ENCODE measurements at places on chromosomes 12 and 14.

GRCh38 chr12:48810903-48811431, 7.3 kb upstream of the CACNB3 start:
- no peak for DNase-seq

GRCh38 chr12:71665090-71665463, 976 bp downstream of the THAP2 start:
- no peak for DNase-seq

DNA sequence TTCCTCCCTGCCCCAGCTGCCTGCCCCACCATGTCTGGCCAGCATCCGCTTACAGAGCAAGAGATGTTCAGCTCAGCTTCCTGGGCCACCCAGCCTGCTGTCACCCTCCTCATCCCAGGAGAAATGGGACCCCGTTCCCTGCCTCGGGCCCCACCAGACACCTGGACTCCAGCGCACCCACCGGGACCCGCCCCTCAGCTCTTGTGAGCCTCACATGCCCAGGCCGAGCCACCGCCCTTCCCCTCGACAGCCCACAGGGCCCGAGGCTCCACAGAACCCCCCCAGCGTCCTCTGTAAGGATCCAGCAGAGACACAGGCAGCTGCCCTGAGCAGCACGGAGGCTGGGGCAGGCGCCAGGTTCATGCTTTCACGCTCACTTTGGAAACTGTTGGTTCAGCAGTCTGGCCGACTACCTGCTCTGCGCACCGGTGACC, 18.4 kb upstream of the C14orf180 start:
- DNase-seq = no peak

- DNase-seq = no peak
These were observed 376.5 kb downstream of the ETNK1 start for GRCh38 chr12:23001487-23001886.

- no peak for DNase-seq
These were observed 69.7 kb upstream of the CCND2 start for GRCh38 chr12:4203772-4204376.

DNA sequence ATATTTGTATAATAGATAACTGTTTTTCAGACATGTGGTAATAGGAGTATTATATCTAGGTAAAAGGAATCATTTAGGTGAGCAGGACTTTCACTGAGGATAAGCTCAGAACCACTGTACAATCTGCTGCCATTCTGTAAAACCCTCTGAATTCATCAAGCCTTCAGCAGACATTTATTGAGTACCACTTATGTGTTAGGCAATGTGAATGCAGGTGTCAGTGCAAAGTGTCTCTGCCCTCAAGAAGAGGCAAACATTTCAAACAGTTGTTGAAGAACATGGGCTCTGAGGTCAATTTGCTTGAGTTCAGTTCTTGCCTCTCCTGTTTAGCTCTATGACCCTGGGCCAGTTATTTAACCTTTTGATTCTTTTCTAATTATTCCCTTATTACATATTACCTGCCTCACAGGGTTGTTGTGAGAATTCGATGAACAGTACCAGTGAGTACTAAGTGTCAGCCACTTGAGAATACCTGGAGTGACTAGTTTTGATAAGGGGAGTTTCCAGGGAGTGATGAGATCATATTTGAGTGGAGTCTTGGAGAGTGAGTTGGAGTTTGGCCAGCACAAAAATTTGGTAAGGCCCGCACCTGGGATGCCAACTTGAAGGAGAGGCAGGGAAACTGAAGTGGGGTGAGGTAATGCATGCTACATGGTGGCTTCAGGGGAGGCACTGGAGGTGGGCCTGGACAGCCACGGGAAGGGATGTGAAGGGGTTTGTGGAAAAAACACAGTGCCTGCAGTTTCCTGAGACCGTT, 33.7 kb downstream of the RASSF8 start:
- no peak for DNase-seq

DNA sequence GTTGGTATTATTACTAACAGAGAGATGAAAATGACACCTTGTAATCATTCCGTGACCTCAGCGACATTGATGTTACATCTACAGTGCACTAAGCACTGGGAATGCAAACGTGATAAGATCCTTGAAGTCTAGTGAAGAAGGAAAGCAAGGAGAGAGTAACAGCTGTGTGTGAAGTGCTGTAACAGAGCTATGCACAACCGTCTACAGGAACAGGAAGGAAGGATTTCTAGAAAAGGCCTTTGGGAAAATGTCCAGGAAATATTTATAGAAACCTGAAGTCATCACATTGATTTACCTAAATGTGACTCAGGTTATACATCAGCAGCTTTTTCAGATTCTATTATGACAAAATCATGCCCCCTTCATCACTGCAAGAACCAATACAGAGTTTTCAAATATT, 304.2 kb upstream of the AMIGO2 start:
- no peak for DNase-seq

DNA sequence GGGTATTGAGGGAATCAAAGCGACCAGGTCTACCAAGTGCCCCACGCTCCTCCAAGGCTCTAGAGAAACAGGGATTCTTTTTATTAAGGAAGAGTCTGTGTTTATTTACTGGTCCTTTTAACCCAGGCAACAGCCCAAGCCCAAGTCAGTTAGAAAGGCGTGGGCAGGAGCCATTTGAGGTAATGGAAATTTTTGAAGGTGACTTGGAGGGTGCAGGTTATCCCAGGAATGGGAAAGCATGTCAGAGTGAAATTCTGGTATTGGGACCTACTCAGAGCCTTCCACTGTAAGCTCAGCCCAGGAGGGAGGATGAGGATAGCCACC, 2.9 kb downstream of the SLC6A12 start:
- no peak for DNase-seq

GRCh38 chr12:21906919-21907493, 34.2 kb downstream of the ABCC9 start:
- no peak for DNase-seq

DNA sequence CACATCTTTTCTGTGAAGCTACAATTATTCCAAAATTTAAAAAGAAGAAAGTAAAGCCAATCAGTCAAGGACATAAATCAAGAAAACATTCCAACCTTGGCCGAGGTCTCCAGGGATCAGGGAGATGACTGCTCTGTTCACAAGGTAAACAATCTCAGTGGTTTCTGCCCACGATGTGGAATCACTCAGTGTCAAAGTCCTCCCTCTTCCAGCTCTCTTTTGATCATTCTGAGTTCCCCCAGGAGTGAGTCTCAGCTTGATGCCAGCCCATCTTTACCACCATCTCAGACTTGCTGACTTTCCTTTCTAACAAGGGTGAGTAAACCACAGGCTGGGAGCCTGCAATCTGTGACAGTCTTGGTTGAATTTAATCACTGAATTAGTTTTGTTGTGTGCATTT, 4.8 kb upstream of the SERPINA9 start:
- no peak for DNase-seq

DNA sequence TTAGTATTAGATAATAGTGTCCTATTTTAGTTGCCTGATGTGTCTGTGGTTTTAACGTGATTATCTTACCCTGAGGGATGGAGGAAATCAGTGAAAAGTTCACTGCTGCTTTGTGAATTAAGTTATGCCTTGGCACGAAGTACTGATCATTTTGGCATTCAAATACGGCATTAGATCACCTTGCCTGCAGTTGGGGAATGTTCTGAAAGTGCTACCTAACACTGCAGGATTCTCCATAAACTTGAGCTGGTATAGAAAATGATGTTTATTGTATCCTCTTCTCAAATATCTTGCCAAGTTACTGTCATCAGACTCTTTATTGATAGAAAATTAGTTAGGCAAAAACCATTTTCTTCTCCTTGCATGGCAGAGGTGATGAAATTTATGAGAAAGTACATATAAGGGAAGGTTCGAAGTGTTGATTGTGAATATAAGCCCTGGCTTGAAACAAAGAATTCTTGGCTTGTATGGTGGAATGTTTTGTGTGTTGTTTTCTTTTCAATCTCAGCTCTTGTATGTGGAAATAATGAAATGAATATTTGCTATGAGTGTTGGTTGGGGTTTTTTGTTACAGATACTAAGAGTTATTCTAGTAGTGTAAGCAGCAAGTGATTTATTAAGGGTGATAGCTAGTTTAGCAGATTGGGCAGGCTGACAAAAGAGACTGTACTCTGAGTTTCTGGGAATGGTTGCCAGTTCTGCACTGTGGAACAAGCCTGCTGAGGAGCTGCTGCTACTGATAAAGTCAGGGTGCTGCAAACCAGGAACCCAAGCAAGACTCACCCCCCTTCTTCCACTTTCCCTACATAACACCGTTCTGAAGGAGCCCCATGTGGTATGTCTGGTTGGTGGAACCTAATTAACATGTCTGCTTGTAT, 448.3 kb downstream of the PCNX1 start:
- DNase-seq = no peak

DNA sequence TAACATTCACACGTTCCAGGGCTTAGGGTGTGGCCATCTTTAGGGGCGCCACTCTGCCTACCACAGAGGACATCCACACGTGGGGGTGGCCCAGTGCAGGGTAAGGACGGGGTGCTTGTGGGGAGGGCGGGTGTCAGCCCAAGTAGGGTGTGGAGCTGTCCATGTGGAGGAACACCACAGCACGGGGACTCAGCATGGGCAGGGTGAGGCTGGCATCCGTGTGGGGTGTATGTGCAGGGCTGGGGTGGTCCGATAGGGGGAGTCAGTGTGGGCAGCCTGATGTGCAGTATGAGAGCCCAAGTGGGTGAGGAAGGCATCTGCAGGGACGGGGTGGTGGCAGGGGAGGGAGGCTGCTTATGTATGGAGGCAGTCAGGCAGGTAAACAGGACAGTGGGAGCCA, 17.7 kb downstream of the PSMC1 start:
- DNase-seq = no peak

- DNase-seq = no peak
These were observed 1345.6 kb downstream of the FSCB start for GRCh38 chr14:43161477-43161876.

DNA sequence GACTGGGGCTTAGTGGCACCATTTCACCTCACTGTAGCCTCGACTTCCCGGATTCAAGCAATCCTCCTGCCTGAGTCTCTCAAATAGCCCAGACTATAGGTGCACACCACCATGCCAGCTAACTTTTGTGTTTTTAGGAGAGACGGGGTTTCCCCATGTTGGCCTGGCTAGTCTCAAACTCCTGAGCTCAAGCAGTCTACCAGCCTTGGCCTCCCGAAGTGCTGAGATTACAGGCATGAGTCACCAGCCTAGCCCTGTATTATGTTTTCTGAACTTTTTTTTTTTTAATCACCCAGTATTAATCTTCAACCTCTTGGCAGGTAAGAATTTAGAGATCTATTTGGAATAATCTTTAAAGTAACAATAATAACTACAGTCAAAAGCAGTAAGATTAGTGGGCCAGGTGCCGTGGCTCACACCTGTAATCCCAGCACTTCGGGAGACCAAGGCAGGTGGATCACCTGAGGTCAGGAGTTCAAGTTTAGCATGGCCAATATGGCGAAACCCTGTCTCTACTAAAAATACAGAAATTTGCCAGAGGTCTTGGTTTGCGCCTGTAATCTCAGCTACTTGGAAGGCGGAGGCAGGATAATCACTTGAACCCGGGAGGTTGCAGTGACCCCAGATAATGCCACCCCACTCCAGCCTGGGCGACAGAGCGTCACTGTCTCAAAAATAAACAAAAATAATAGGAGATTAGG, 8.6 kb downstream of the NANOG start:
- no peak for DNase-seq

- no peak for DNase-seq
These were observed at the start of gene LRCOL1 for GRCh38 chr12:132610051-132610759. Gene LRCOL1, minus strand, starts transcription at chr12:132610582. Its CDS starts 4,331 bp downstream, at chr12:132606251.

- DNase-seq = no peak
These were observed 59.0 kb downstream of the NTN4 start for GRCh38 chr12:95731519-95731958.

- DNase-seq = no peak
These were observed 42.6 kb downstream of the FRS2 start for GRCh38 chr12:69512820-69513219.

DNA sequence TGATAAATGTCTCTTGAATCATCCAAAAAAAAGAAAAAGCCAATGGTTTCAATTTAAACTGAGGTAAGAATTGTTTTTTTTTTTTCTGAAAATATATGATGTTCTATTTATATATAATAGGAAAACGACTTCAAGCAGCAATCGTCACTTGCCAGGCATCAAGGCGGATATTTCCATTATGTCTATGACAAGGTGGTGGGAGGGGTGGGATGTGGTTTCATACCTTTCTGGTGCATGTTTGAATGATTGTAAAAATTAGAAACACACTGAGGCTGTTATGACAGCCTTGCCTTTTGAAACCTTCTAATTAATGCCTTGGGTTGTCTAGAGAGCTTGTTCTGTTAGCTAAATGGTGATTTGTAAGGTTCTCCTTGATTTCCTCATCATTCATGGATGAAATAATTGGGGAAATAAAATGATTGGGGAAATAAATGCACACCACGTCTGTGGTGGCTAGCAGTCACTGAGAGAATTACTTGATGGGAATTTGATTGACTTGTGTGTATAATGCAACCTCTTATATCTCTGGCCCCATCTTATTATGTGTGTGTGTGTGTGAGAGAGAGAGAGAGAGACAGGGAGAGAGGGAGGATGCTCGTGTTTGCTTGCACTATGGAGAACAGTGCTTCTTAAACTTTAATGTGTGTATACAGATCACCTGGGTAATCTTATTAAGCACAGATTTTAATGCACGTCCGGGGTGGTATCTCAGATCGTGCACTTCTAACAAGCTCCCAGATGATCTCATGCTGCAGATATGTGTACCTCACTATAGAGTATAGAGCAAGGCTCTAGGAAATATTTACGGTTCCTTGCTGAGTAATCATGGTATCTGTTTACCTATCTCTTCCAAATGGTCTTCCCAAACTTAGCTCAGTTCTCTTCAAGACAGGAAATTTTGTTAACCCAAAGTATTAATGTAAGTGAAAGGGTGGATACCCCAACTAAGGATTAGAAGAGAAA, 502.6 kb downstream of the DIO2 start:
- no peak for DNase-seq

DNA sequence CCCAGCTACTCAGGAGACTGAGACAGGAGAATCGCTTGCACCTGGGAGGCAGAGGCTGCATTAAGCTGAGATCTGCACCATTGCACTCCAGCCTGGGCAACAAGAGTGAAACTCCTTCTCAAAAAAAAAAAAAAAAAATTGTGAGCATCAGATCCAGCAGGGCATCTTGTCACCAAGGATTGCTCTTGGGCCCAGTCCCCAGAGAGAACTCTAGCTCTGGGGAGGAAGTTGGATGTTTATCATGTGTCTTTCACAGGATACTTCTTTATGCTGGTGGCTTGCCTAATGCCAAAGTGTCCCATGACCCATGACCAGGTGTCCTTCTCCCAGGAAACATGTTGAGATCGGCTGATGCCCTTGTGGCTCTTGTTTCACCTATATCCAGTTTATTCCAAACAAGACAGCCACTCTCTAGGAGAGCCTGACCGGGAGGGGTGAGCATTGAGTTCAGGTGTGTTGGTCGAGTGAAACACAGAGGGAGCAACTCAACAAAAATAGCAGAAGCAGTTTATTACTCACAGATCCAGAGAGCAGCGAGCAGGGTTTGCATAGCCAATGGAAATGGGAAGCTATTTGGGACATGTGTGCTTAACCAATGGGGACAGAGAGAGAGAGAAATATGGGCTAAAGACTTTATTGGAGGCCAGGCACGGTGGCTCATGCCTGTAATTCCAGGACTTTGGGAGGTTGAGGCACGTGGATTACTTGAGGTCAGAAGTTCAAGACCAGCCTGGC, 6.6 kb upstream of the TCHP start:
- no peak for DNase-seq

GRCh38 chr12:332581-333205, 56.4 kb downstream of the KDM5A start:
- no peak for DNase-seq

- DNase-seq = no peak
These were observed 1205.3 kb downstream of the GALC start for GRCh38 chr14:86787717-86788116.

- DNase-seq = no peak
These were observed 283.6 kb downstream of the CACNA1C start for GRCh38 chr12:2336409-2336829.

- no peak for DNase-seq
These were observed 19.9 kb downstream of the CCND2 start for GRCh38 chr12:4293299-4293965.

GRCh38 chr14:100605706-100606686, 18.8 kb upstream of the BEGAIN start:
- DNase-seq = no peak

All from CD4-positive, alpha-beta T cell treated with Interleukin-15 for 4 hours (primary cell).